ENCODE measurements at places on chromosomes 6 and 20.
A peak's percentile ranks its signal among the peaks of the same experiment; 100 is the strongest.

- no peak for DNase-seq
Measured at GRCh38 chr20:18009116-18009515, 40.3 kb downstream of the MGME1 start.

DNA sequence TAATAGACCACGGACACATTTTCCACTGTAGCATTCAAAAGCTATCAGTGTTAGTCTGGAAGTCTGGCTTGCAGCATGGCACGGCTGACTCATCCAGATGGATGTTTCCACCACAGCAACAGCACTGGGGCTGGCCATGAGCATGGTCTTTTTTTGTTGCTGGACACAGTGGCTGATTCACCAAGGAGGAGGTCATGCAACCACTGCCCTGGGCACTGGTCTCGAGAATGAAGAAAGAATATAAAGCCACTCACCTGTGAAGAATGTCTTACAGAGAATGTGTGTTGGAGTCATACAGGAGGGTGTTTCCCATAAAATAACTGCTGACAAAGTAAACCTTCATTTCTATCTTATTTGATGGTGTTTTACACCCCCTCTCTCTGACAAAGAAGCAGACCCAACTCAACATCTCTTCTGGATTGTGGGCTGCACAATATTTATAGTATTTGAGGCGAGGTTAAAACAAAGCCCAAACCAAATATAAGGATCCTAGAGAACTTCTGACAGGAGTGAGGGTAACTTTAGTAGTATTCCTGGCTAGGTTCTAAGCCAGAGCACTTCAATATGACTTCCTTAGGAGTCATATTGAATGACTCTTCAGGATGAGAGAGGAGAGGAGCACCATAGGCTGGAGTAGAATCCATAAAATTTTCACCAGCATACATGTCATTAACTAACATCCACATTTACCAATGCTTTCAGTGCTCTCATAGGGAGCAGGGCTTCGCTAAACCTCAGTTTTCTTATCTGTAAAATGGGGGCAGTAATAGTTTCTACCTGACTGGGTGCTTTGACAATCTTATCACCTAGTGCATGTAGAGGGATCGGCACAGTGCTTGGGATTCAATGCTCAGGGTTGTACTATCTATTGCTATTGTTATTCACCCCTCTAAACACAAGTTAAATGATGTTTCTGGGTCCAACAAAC is 121.4 kb downstream of the KIF13A start:
- DNase-seq = peak; percentile 93

DNA sequence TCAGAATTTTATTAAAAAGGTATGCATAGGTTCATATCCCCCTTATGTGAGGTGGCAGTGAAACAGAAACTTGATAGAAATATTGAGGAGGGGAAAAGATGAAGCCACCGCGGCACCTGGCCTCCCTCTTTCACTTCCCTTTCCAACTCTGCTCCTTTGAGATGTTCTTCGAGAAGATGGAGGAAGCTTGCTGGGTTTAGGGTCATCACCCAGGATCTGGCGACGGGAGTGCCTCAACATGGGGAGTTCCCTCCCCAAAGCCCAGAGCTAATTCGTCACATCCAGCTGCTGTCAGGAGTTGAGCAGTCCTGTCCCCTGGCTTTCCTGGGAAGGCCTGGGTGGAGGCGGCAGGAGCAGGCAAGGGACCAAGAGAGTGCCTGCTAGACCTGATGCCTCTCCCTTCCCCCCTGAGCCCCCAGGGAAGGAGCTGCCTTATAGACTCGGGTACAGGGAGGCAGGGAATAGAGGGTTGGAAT is 29.1 kb downstream of the RREB1 start:
- no peak for DNase-seq

GRCh38 chr20:62202083-62202395 is 18.0 kb downstream of the HRH3 start:
- DNase-seq = no peak

DNA sequence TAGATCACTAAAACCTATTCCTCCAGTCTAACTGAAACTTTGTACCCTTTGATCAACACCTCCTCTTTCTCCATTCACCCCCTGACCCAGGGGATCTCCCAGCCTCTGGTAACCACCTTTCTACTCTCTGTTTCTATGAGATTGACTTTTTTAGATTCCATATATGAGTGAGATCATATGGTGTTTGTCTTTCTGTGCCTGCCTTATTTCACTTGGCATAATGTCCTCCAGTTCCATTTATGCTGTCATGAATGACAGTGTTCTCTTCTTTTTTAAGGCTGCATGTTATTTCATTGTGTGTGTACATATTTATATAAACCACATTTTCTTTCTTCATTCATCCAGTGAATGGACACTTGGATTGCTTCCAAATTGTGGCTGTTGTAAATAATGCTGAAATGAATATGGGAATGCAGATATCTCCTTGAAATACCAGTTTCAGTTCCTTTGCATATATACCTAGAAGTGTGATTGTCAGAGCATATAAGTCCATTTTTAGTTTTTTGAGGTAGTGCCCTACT is 57.7 kb downstream of the DHX35 start:
- DNase-seq = no peak

Data from pulmonary artery endothelial cell (primary cell).